ENCODE measurements at places on chromosomes 12 and 14.

GRCh38 chr12:113180333-113180732, 4.9 kb downstream of the DDX54 start:
- no peak for DNase-seq

- no peak for DNase-seq
These were observed 287.2 kb downstream of the BCAT1 start for GRCh38 chr12:24661657-24662096.

DNA sequence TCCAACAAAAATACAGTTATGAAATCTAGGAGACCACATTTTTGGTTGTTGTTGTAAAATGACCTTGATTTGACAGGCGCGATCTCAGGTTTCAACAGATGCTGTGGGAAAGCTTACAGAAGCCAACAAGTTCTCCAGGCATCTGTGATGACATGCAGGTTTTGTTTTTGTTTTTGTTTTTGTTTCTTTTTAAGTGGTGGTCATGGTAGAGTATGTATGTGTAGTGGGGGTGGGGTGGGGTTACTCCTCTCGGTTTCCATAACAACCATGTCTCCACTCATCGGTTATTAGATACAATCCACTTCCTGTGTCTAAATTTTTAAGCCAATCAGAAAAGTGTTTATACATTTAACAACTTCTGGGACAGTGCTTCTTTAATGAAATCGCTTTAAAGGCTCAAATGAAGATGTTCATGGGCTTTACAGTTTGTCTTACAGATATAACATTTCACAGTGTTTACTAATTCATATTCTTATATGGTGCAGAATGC, 199.9 kb upstream of the FOXN3 start:
- no peak for DNase-seq

DNA sequence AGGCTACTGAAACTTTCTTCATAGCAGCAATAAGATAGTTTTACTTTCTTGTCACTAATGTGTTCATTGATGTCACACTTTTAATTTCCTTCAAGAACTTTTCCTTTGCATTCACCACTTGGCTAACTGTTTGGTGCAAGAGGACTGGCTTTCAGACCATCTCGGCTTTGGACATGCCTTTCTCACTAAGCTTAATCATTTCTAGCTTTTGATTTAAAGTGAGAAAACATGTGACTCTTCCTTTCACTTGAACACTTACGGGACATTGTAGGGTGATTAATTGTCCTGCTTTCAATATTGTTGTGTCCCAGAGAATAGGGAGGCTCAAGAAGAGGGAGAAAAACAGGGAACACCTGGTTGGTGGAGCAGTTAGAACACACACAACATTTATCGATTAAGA, 41.9 kb downstream of the IFNG start:
- DNase-seq, result no peak

- DNase-seq, result no peak
These were observed 127.2 kb upstream of the GSC start for GRCh38 chr14:94897082-94897481.

DNA sequence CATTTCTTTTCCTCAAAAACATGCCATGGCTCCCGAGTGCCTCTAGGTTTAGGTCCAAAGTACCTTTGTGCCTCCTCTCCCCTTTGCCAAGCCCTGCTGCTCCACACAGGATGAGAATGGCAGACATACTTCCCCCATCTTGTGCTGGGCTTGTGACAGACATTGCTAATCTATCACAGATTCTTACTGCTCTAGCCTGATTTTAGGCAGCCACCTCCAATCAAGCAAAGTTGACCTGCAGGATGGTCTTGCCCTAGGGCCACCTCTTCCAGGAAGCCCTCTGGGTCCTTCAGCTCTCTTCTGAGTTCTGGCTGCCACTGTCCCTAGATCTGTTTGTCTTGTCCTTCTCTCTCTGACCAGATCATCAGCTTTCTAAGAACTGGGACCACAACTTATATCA, 20.5 kb downstream of the FOXN4 start:
- DNase-seq, result no peak

- no peak for DNase-seq
These were observed 323.8 kb downstream of the APAF1 start for GRCh38 chr12:98968896-98969295.

DNA sequence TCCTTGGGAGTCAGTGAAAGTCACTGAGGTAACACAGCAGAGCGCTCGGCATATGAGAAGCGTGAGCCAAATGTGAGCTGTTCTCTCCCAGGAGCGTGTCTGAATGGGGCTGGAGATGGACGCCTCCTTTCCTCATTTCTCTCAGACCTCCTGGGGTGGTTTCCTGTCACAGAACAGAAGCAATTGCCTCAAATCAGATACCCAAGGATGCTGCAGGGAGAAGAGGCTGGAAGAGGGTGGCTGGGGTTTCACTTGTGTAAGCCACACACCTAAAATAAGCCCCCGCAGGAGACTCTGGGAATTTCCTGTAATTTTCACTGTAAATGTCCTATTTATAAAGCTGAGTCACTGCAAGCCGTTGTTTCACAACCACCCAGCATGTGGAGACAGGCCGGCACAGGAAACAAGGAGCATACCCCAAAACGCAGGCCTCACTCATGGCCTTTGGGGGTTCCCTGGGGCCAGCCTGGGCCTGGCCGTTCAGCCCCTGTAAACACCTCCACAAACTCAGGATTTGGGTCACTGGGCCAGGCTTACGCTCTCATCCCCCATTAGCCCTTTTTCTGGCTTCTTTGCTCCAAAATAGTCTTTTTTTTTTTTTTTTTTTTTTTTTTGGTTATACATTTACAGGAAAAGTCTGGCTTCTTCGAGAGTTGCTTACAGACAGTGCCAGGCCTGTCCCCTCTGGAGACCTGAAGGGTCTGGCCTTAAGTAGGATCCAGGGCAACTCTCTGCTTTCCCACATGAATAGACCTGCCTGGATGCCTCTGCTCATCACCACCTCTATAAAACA, 55.3 kb downstream of the VCPKMT start:
- no peak for DNase-seq

DNA sequence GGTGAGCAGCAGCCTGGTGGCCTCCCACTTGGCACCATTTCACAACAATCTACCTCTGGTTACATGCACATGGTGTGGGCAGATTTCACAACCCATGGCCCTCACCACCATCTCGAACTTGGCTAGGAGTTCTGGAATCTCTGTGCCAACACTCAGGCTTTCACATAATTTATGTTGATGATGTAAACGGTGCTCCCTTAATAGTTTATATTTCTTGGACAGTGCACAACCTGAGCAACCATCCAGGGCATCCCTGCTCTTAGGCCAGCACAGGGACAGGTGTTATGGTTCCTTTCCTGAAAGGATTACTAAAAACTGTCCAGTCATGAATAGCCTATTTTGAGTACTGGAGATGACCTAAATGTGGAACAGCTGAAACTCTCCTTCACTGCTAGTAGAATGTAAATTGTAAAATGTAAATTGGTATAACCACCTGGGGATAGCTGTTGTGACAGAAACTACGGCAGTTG, 28.6 kb downstream of the ABCB9 start:
- DNase-seq, result no peak

DNA sequence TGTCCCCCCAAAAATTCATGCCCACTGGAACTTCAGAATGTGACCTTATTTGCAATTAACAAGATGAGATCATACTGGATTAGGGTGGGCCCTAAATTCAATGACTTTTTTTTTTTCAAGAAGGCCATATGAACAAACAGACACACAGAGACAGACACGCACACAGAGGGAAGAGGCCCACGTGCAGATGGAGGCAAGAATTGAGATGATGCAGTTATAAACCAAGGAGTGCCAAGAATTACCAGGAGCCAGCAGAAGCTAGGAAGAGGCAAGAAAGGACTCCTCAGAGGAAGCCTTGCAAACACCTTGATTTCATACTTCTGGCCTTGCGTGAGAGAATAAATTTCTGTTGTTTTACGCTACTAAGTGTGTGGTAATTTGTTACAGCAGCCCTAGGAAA, 33.4 kb downstream of the NELL2 start:
- no peak for DNase-seq

- no peak for DNase-seq
These were observed 37.0 kb downstream of the TMEM121 start for GRCh38 chr14:105563347-105563737.

- DNase-seq, result no peak
These were observed 52.5 kb upstream of the RBM19 start for GRCh38 chr12:114018669-114019068.

GRCh38 chr12:113466454-113467141, 5.1 kb downstream of the LHX5 start:
- DNase-seq, result no peak

DNA sequence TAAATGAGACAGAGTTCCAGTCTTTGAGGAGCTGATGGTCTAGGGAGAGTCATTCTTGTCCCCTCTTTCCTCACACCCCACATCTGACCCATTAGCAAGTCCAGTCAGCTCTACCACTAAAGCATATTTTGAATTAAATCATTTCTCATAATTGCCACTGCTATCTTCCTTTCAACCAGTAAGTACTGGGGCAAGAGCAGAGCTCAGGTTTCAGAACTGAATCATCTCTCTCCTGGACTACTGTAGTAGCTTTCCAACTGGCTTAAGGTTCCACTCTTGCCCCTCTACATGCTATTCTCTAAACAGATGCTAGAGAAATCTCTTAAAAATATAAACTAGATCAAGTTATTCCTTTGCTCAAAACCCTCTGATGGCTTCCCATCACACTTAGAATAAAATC, 218.3 kb downstream of the TTC6 start:
- DNase-seq, result no peak

GRCh38 chr12:112686373-112686772, 105.2 kb upstream of the RPH3A start:
- no peak for DNase-seq

DNA sequence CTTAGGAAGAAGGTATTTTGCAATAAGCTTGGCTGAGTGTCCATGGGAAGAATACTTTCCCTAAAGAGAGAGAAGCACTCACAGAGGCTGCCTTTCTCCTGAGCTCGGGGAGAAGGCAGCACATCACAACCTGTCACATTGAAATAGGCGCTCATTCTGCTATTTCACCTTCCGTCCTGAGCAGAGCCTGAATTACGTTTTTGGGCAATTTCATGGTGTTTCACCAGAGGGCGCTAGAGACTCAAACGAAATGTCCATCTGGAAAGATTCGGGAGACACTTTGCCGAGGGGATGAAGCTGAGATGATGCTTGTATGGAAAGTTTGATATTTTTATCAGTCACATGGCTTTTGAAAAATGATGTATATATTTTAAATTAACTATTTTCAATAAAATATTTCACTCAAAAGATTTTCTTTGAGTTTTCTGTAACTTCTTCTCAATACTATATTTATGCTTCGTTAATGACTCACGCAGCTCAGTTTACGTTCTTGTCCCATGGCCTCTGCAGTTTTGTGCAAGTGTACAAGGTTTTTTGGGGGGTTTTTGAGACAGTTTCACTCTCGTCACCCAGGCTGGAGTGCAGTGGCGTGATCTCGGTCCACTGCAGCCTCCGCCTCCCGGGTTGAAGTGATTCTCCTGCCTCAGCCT, 17.4 kb upstream of the B4GALNT3 start:
- no peak for DNase-seq

DNA sequence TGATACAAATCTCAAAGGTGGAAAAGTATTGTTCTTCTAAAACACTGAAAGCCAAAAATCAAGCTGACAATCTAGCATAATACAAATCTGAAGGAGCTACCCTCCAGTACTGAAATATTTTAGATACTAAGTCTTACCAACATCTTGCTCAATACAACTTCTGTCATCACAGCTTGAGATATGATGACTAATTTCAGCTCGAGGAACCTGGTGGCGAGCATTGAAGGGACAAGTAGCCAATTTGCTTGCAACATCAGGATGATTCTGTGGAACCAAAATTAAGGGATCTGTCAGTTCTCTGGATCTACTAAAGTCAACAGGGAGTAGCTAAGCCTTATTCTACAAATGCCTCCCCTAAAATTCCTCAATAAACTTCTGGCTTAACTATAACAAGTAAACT, 10.4 kb downstream of the GTSF1 start:
- no peak for DNase-seq

- no peak for DNase-seq
These were observed 77.0 kb upstream of the BCL11B start for GRCh38 chr14:99348816-99349614.

DNA sequence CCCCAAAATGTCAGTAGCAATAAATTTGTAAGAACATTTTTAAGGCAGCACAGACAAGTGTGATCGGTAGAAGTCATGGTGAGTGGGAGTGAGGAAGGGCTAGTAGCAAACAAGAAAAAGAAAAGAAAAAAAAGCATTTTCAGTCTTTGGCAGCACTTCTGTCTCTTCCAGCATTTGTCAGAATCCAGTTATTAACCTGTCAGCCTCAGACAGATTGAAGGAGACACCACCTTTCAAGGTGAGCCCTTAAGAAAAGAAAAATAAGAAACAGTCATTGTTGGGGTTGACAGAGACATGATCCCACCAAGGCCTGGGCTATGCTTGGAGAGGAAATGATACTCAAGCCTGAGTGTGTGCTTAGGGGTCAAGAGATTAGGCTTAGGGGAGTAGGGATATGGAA, 947.4 kb downstream of the NRXN3 start:
- DNase-seq, result no peak

GRCh38 chr12:5745251-5745888, 199.7 kb downstream of the ANO2 start:
- no peak for DNase-seq

- no peak for DNase-seq
These were observed 14.9 kb upstream of the FIGNL2 start for GRCh38 chr12:51863363-51863932.

- DNase-seq, result no peak
These were observed 11.2 kb downstream of the ADSS1 start for GRCh38 chr14:104734991-104735779.

All from stimulated activated CD4-positive, alpha-beta T cell treated with anti-CD3 and anti-CD28 coated beads, Interleukin-15, amount 100 ng/mL, for 1 hour (primary cell).